ENCODE measurements at places on chromosomes 7 and 10. TPM values are rescaled to one million over a fixed set of nuclear protein-coding genes. Genes with fewer than 3 reads are reported as not detected.

DNA sequence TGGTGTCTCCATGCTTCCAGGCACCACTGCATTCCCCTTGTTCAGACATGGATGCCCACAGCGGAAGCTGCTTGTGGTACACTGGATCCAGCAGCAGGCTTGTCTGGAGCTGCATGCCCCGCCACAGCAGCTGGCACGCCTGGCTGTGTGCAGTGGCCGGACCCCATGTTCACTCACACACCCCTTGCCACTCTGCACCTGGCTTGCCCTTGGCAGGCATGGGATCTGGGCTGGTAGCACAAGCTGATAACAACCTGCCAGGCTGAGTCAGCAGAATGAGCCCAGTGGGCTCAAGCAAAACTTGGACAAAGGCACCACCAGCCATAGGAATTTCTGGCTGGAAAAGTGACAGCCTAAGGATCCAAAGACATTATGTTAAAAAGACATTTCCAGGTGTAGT lies 91.8 kb upstream of the TMEM168 start:
- no peak for DNase-seq

- DNase-seq = peak; percentile 34
Observed at GRCh38 chr7:114663502-114663901, 248.9 kb downstream of the FOXP2 start.

- DNase-seq = no peak
Observed at GRCh38 chr10:78366663-78367411, 333.2 kb downstream of the RPS24 start.

- DNase-seq = peak; percentile 40
Observed at GRCh38 chr10:112815269-112816032, 134.6 kb upstream of the TCF7L2 start.

DNA sequence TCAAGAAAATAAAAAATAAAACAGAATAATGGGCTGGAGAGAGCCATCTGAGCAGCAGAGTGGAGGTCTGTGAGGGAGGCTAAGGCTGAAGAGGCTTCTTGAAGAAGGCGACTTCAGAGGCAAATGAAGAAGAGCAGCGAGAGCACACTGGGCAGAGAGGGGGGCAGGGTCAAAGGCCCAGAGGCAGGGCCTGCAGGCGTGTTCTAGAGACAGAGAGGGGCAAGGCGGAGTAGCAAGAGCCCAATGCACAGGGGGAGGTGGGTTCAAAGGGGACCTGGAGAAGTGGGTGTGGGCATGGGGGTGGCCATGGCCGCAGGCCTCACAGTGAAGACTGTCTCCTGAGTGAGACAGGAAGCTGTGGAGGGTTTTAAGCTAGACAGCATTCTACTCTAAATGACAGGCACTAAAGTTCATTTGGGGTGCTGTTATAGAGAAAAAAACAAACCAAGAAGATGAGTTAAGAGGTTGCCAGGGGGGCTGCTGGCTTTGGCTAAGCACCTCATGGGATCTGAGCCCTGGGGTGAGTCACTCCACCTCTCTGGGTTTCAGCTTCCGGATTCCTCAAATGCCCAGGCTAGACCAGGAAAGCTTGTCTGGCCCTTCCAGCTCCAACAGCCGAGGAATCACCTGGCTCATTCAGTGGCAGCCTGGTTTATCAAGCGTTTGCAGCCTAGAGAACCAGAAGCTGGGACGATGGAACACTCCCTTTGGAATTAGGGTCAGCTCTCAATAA lies 81.7 kb downstream of the DLG5 start:
- DNase-seq = peak; percentile 86

DNA sequence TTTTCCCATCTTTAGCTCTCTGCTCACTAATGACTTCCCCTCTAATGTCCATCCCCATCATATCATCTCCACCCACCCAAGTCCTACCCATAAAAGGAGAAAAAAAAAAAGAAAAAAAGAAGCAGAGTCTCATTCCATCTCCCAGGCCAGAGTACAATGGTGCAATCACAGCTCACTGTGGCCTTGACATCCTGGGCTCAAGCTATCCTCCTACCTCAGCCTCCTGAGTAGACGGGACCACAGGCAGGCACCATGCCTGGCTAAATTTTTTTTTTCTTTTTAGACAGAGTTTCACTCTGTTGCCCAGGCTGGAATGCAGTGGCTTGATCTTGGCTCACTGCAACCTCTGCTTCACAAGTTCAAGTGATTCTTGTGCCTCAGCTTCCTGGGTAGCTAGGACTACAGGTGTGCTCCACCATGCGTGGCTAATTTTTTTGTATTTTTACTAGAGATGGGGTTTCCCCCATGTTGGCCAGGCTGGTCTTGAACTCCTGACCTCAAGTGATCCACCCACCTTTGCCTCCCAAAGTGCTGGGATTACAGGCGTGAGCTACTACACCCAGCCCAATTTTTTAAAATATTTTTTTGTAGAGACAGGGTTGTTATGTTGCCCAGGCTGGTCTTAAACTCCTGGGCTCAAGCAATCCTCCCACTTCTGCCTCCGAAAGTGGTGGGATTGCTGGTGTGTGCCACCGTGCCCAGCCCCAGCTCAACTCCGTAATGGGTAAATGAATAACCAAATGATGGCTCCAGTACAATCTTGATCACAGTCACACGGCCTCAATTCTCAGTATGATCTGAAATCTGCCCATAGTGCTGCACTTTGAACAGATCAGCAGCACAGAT lies 24.6 kb upstream of the SGMS1 start:
- DNase-seq = no peak

- peak; percentile 96 for DNase-seq
Observed at GRCh38 chr10:29804025-29804852, 169.5 kb upstream of the SVIL start.

GRCh38 chr7:37342688-37343471 lies 105.8 kb downstream of the ELMO1 start:
- DNase-seq = no peak

DNA sequence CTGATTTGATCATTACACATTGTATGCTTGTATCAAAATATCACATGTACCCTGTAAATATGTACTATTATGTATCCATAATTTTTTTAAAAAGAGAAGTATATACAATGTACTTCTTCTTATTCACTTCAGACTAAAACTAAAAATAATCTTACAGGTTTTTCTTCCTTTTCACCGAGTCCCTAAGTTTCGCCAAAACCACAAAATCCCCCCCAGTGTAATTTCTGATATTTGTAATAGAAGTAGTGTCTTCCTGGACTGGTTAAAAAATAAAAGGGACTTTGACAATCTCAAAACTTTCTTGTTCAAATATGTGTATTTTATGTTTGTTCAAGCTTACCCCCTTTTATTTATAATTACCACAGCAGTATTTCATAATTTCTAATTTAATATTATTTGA lies 23.9 kb downstream of the EPC1 start:
- no peak for DNase-seq

DNA sequence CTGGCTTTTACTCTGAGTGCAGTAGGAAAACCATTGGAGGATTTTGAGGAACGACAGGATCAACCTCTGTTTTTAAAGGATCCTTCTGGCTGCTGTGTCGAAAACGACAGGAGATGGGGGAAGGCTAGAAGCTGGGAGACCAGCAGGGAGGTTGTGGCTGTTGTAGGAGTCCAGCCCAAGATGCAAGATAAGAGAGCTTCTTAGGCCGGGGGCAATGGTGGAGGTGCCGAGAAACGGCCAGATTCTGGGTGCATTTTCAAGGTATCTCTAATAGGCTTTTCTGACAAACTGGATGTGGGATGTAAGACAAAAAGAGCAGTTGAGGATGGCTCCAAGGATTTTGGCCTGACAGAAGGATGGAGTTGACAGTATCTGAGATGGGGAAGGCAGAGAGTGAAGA lies 10.3 kb upstream of the PVRIG start:
- DNase-seq = no peak

- DNase-seq = no peak
Observed at GRCh38 chr7:18831943-18832342, 285.5 kb downstream of the TWIST1 start.

GRCh38 chr7:149562602-149563001 lies 65.0 kb upstream of the ZNF746 start:
- DNase-seq = peak; percentile 50

GRCh38 chr10:48442809-48443177 lies 136.3 kb downstream of the MAPK8 start:
- DNase-seq = no peak

DNA sequence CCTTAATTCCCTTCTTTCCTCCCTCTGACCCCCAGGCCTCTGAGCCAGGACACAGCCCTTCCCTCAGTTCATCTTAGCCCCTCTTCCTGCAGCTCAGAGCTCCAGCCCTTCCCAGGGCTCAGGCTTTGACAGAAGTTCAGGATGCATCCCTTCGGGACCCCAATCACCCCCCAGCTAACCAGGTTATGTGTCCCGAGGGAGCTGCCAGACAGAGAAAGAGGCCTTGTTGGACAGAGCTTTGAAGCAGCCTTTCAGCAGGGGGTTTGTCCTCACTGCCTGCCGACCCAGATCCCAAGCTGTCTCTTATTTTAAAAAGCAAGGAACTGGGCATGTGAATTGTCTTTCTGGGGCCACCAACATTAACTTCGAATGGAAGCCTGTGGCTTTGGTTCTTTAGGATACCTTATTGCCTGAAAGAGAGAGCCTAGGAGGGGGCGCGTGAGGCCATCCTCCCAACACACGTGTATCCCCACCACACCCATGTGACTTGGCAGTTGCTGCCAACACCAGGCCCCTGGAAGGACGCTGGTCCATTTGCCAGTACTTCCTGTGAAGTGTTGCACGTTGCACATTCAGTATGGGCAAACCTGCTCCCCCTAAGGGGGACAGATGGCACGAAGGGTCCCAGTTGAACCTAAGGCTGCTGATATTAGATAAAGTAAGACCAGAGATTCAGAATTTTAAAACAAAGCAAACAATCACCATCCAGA lies 858 bp downstream of the CCDC136 start:
- no peak for DNase-seq

DNA sequence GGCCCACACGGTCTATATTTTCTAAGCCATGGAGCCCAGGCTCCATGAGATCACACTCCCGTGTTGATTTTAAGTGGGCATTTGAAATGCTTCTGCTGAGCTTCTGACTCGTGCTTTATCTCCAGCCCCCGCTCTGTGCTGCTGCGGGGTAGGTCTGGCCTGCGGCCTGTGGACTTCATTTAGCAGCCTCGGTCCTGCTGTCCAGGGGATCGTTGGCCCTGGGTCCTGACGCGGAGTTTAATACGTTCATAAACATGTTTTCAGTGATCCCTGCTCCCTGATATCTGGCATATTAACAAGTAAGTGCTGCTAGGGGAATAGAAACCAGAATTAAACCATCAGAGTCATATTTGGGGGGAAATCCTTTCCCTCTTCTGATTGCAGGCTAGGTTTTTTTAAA lies 540.3 kb upstream of the MGMT start:
- DNase-seq = no peak

DNA sequence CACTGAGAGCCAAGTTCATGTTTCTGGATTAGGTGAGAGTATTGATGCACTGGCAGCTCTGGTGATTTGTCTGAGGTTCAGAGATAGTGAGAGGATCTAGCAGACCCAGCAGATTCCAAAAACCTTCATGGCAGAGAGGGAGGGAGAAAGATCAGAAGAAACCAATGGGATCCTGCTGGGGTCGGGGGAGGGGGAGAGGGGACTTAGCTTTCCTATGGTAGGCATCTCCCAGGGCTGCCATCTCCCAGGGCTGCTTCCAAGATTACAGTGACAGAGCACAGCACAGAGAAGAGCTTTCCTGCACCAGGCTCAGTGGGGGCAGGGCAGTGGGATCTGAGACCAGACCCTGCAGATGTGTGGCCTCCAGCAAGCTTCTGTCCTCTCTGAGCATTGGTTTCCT lies 76.8 kb upstream of the GDF10 start:
- DNase-seq = no peak

DNA sequence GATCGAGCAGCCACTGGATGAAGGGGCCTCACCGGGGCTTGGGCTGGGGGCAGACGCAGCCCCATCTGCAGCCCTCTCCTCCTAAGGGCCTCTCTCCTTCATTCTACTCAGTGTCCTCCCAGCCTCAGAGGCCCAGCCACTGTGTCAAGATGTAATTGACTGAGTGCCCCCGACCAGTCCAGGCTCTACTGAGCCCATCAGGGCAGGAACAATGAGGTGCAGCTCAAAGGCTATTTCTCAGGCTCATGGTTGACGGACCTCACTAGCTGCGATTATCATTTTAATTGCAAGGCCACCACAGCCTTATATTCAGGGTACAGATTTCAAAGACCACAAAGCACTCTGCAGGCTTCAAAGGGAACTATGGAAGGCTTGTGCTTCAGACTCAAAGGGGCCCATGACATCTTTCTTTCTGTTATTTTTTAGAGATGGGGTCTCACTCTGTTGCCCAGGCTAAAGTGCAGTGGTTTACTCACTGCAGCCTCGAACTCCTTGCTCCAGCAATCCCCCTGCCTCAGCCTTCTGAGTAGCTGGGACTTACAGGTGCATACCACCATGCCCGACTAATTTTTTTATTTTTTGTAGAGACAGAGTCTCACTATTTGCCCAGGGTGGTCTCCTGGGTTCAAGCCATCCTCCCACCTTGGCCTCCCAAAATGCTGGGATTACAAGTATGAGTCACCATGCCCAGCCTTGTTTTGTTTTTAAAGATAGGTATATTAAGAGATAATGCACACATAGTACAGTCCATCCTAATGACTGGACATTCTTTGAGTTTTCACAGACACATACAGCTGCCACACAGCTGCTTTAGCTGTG lies 23.7 kb downstream of the SLC29A3 start:
- no peak for DNase-seq

DNA sequence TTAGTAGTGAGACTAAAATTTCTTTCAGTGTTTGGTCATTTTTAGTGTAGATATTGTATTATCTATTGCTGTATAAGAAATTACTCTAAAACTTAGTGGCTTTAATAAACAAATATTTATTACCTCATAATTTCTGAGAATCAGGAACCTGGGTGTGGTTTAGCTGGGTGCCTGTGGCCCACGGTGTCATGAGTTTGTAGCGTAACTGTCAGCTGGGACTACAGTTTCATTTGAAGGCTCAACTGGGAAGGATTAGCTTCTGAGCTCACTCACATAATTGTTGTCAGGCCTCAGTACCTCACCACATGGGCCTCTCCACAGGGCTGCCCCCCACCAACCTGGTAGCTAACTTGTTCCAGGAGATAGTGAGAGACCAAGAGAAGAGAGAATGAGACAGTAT lies 98.5 kb downstream of the SRI start:
- DNase-seq = no peak

DNA sequence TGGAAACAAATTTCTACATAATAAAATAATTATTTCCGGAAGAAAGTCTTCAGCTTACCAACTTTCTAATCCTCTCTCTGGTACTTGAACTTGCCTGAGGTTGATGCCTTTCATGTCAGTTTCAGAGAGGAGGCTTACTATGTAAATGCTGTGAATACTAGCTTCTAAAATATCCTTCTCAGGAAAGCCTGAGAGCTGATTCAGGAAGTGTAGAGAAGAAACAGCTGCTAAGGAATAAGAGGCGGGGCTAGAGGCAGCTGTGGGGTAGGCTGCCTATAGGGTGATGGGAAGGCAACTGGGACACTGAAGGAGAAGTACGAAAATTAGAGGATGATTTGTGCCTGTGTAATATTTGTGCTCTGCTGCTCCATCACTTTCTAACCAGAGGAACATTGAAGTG lies 69.3 kb downstream of the AVL9 start:
- DNase-seq = peak; percentile 90

- no peak for DNase-seq
Observed at GRCh38 chr10:9357471-9357870, 1303.0 kb downstream of the GATA3 start.

- peak; percentile 78 for DNase-seq
Observed at GRCh38 chr7:105389088-105389650, 448 bp upstream of the SRPK2 start.

The FEZF1 gene
- not detected for total RNA-seq

The ASB10 gene
- not detected for total RNA-seq

The NEUROD6 gene
- not detected for total RNA-seq

The AKR1C8 gene
- total RNA-seq = not detected

The PIP gene
- not detected for total RNA-seq

The GPR15LG gene
- not detected for total RNA-seq

The HDAC9 gene
- 7.1 TPM for total RNA-seq

The GDF10 gene
- not detected for total RNA-seq

The LIPN gene
- not detected for total RNA-seq

The RABGEF1 gene
- total RNA-seq = 44.5 TPM

Measured in LHCN-M2 (cell line).